Right ventricle myocardium superior (tissue), 1 donor: ENCODE measurements at places on chromosomes 13 and 19. TPM values are rescaled to one million over a fixed set of nuclear protein-coding genes. Genes with fewer than 3 reads are reported as not detected.

SIGLEC9 gene
- 1.7 TPM for total RNA-seq

ZNF575 gene
- 1.5 TPM for total RNA-seq

KLK12 gene
- total RNA-seq, result not detected

ZFR2 gene
- not detected for total RNA-seq

MEIOSIN gene
- total RNA-seq, result not detected

GRCh38 chr13:97982286-97982685 lies 28.8 kb downstream of the IPO5 start:
- DNase-seq, result no peak

DNA sequence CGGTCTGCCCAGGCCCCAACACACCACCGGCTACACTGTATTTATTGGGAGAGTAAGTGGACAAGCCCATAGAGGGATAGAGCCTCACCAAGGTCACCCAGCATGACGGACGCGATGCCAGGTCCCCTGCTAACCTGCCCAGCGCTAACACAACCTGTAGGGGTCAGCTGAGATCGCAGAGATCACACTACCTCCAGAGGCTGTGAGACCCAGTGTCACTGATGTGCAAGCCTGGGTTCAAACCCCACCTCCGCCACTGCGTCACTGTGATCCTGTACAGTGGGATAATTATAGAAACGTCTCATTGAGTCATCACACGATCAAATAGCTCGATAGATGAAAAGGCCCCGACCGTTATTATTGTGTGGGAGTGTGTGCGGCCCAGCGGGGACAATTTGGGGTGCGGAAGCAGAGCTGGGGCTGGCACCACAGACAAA lies 10.6 kb upstream of the TLE2 start:
- DNase-seq, result no peak

DNA sequence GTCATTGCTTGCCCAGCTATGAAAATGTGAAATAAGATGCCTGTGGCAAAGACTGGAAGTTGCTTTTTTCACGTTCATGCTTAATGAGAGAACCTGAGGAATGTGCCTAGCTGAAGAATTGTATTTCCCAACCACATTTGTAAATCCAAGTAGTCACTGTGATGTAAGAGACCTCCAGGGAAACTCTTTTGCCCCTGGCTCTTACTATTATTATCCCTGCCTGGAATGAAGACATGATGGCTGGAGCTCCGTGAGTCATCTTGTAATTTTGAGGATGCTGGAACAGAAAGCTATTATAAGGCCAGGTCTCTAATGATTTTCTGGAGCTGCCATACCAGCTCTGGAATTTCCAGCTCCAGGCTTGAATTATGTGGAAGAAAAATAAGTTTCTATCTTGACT lies 894.3 kb downstream of the DIAPH3 start:
- no peak for DNase-seq

- no peak for DNase-seq
Measured at GRCh38 chr19:5642204-5642603, 19.3 kb downstream of the SAFB start.

- no peak for DNase-seq
Measured at GRCh38 chr13:36362914-36363313, 16.7 kb upstream of the SPART start.

DNA sequence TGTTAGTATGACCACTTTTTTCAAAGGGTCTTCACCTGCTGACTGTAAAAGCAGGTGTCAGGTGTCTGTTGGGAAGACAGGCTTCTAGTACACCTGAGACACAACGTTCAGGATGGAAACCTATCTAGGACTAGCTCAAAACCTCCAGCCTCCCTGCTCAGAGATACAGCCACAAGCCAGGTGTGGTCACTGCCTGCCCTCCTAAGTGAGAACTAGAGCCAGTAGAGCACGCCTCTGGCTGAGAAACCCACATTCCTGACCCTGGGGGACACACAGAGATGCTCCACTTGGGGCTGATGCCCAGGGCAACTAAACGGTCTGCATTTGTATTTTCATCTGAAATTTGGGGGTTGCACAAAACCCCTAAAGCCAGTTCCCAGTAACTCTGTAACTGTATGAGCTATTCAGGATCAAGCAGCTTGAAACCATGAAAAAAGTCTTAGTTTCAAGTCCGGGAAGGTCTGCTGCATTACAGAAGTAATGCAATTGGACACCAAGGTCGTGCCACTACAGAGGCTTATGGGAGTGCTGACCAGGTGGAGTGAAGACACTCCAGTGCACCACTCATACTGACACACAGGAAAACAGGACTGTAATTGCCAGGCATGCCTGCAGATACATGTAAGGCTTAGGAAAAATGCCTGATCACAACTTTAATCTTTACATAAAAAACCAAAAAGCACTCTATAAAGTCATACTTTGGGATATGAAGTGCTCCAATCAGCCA lies 27.8 kb downstream of the ANKRD10 start:
- no peak for DNase-seq

- DNase-seq, result no peak
Measured at GRCh38 chr13:49218493-49219051, 1.6 kb upstream of the MLNR start.

DNA sequence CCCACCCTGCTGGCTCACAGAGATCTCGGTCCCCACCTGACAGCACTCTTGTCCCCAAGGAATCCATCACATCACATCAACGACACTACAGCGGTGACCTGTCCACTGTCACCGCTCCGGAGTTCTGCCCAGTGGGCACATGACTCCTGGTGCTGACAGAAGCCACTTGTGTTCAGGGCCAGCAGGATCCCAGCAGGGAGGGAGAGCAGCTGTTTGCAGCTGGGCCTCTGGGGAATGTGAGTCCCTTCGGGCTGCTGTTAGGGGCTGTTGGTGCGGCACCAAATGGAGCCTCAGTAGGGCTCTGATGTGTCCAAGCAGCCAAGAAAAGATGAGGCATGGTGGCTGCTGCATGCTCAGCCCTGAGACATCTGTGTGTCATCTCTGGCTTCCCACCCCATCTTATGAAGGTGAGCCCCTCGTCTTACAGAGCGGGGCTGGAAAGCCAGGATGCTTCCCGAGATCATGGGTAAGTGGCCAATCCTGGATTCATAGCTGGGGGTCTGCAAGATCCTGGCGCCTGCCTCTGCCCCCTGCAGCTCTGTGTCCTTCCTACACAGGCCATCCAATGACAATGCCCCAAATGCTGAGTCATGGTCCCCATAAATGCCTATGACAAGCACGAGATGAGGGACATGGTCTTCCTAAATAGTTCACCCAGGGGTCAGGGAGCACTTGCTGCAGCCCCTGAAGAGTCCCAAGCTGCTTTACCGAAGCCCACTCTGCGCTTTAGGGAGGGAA lies 56.0 kb downstream of the F2RL3 start:
- DNase-seq, result no peak

GRCh38 chr13:98998831-98999638 lies 21.2 kb upstream of the DOCK9 start:
- no peak for DNase-seq

- no peak for DNase-seq
Measured at GRCh38 chr19:28933039-28933438, 279.9 kb downstream of the UQCRFS1 start.

GRCh38 chr13:80072231-80072630 lies 268.7 kb downstream of the SPRY2 start:
- no peak for DNase-seq

GRCh38 chr13:101309014-101309619 lies 107.2 kb downstream of the NALCN start:
- no peak for DNase-seq

GRCh38 chr13:51342706-51343105 lies 3.2 kb downstream of the SERPINE3 start:
- DNase-seq, result no peak

- DNase-seq, result peak; percentile 89
Measured at GRCh38 chr19:1069009-1069779, 2.2 kb downstream of the ARHGAP45 start.

DNA sequence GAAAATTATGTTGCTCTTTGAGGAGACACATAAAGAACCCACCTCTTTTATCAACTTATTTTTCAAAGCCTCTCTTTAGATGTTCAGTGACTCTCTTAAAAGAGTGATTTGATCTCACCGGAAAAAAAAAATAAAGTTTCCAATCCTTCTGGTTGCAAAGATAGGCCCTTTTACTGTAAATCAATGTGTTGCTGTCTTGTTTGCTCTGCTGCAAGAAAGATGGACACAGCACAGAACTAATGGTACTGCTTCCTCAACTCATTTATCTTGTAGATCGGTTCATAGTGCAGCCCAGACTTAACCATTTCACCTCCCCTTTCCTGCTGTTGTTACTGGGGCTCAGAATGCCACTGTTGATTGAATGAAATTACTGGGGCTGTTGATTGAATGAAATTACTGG lies 388.9 kb upstream of the KLF12 start:
- DNase-seq, result no peak

- no peak for DNase-seq
Measured at GRCh38 chr19:46626446-46626845, 1.6 kb upstream of the PTGIR start.

DNA sequence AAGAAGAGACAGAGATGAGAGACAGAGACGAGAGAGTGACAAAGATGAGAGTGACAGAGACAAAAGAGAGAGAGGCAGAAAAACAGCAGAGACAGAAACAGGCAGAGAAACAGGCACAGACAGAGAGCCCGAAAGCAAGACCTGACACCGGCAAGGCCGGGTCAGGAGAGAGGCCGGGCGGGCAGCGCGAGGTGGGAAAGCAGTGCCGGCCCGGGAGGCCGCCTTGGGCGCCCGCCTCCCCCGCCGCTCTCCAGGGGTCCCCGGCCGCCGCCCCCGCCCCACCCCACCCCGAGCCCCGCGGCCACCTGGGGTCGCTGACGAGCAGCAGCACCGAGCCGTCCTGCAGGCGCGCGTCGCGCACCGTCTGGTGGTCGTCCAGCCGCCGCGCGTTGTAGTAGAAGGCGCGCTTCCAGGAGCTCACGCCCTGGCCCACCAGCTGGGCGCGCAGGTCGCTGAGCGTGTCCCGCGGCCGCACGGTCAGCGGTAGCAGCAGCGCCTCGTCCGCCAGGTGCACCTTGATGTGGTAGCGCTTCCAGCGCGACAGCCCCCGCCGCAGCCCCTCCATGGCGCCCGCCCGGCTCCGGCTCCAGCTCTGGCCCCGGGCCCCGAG lies at the start of gene TINCR:
TINCR (minus strand) TSS at position 594 of the 610 bp plus-strand sequence.
- no peak for DNase-seq

DNA sequence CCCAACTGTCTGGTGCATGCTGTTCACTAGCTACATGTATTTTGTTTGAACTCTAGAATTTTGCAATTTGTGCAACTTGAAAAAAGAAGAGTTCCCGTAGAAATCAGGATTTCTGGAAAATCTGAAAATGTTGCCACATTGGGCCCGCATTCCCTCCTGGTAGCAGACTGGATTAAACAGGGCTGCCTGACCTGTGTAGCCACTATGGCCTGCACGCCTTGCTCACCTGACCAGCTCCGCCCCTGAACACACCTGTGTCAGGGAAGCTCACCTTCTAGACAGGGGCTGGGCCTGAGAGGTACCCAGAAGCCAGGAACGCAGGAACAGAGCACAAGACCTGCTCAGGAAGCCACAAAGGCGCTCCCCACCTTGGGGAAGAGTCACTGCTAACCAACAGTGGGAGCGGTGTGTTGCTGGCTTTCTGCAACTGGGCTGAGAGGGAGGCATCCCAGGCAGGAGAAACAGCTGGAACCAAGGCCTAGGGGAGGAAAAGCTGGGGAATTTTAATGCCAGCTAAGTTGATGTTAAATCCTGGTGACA lies 106.5 kb downstream of the UQCRFS1 start:
- DNase-seq, result no peak

- no peak for DNase-seq
Measured at GRCh38 chr13:93628136-93628797, 401.7 kb downstream of the GPC6 start.

GRCh38 chr13:44131069-44131614 lies 242.5 kb upstream of the SERP2 start:
- DNase-seq, result no peak

DNA sequence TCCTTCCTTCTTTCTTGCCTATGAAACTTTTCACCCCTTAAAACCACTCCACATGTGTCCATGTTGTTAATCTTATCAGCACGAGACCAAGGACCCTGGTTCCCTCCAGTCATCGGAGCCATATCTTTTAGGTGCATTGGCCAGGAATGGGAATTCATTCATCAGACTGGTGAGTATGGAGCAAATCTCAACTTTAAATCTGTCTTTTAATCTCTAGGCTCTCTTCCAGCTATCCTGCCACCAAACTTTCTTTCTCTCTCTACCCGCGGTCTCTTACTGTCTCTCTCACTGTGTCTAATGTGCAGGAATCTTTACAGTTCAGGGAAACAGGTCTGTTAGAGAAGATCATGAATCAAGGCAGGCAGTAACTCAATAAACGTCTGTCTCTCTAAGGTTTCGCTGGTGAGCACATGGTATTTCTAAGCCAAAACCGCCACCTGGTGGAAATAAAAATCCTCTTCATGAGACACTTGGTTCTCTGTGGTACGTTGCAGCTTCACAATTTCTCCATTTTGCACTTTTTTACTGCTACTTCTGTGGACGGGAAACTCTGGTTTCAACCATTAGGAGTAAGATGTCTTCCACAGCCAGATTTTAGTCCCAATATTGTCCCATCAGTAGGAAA lies 16.1 kb downstream of the LGALS16 start:
- no peak for DNase-seq

DNA sequence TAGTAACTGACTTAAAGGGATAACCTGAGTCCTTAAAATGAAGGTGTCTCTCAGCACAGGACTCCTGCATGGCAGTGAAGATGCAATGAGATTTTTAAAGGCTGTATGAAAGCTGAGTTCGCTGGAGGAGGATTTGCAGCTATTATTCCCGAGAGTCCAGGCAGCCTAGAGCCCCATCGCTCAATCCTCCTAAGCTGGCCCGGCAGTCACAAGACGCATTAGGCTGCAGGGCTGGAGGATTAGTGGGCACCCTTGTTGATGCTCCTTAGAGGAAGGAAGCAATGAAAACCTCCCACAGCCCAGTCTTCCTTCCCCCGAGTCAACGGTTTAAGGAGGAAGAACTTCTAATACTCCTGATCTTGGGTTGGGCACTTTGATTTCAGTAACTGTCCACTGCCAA lies 239.5 kb downstream of the EFNB2 start:
- DNase-seq, result no peak

DNA sequence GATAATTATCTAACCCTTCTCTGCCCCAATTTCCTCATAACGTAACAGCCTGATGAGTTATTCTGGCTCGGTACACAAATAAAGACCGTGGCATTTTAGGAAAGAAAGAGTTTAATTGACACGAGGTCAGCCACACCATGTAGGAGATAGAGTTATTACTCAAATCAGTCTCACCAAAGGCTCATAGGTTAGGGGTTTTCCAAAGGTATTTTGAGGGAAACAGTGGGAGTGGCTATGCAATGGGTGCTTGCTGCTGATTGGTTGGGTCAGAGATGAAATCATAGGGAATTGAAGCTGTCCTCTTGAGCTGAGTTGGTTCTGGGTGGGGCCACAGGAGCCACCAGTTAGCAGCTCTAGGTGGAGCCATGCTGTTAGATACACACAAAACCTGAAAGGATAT lies 137.5 kb downstream of the FREM2 start:
- DNase-seq, result no peak

DNA sequence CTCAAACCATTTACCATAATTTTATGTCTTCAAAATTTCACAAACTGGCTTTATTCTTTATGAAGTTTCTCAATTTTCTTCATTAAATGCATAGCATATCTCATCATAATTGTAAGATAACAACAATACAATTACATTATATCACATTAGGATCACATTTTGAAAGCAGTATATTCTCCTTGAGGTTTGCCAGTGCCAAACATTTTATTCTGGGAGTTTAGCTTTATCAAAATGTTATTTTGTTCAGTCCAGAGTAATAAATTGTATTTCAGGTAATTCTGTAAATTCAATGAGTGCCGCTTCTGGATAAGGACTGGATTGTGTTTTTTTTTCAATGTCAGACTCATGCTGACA lies 234.6 kb upstream of the MIR17HG start:
- DNase-seq, result no peak
